Stimulated activated CD8-positive, alpha-beta memory T cell treated with anti-CD3 and anti-CD28 coated beads, Interleukin-7, amount 100 ng/mL, for 1 hour (primary cell): ENCODE measurements at places on chromosomes 5 and 9.

- no peak for DNase-seq
Observed at GRCh38 chr9:130340011-130340410, 74.5 kb downstream of the HMCN2 start.

- no peak for DNase-seq
Observed at GRCh38 chr5:124463851-124464250, 282.6 kb downstream of the ZNF608 start.

DNA sequence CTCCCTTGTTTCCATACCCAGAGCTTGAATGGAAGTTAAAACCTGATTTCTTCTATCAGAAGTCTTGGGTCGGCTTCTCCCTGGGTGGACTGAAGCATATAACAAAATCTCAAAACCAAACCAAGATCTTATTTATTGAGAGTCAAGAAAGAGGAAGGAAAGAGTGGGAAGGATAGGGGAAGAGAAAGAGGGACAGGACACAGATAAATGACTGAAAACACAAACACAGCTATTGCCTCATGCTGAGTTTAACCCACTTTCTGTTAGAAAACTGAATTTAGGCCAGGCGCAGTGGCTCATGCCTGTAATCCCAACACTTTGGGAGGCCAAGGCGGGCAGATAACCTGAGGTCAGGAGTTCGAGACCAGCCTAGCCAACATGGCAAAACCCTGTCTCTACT lies 92.9 kb downstream of the PALM2AKAP2 start:
- DNase-seq = no peak

DNA sequence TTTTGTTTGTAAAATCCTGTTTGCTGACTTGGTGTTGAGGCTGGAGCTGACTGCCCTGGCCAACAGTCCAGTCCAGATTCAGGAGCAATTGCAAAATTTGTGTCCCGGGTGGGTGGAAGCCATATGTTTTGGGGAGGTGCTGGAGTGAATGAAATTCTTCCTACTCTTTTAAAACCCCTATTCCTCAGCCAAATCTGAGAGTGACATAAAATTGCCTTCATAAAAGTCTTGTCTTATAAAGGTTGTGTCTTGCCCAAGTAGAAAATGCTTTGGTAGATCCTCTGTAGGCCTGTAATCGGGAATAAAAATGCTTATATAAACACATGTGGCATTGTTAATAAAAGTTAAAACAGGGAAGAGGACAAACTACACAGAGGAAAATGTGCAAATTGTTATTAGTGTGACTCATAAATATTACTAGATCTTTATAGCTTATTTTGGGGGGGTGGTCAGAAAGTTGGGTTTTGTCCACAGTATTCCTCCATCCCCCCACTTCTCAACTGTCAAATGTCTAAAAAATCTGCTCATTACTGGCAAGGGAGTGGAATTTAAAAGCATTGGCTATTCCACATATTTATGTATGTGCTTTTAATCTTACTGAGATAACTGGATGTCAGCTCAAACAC lies 45.6 kb downstream of the NNT start:
- DNase-seq = no peak

GRCh38 chr5:142000704-142001484 lies 11.9 kb downstream of the GNPDA1 start:
- DNase-seq = no peak

GRCh38 chr5:147887930-147888329 lies 9.4 kb downstream of the SCGB3A2 start:
- no peak for DNase-seq

DNA sequence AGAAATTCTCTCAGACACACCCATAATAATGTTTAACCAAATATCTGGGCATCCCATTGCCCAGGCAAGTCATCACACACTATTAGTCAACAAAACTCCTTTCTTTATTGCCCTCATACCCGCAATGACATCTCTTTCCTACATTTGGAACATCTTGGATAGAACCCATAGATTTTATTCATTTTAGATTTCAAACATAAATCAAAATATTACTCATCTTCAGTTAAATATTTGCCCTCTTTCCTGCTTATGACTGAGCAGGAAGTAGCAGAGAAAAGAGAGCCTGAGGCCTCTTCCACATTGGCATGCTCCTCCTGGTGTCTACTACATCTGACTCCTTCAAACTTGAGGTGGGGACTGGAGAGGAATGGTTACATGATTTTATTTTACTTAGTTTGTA lies 592.0 kb downstream of the CHSY3 start:
- DNase-seq = no peak

GRCh38 chr5:52013523-52013922 lies 630.3 kb downstream of the ISL1 start:
- DNase-seq = no peak

DNA sequence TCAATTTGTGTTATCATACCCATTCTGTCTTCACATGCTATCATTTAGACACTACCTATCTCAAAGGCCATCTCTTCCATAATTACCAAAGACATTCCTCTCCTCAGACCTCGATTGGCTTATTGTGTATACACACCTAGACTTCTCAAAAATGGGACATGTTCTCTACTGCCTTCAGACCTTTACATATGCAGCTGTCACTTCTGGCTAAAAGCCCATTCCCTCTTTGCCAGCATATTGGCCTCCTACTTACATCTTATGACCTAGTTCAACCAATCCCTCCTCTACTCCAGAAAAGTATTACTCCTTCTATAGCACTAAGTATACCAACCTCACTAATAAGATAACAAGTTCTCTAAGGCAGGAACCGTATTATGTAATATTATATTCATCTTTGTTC lies 84.4 kb downstream of the RAPGEF6 start:
- DNase-seq = no peak

DNA sequence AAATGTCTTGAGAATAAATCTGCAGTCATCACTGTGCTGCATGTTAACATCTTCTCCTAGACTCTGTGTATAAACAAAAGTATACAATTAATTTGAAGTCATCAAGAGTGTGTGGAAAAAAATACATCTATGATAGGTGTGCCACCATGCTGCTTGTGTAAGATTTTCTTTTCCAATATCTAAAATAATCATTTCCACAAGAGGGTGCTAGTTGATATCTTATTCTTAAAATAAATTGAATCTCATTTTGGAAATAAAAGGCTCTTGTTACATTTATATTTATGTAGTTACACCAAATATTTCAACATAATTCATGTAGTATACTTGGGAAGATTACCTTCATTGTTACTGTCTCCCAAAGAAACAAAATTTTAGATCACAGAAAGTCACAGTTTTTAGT lies 14.1 kb upstream of the MOCS2 start:
- DNase-seq = no peak

DNA sequence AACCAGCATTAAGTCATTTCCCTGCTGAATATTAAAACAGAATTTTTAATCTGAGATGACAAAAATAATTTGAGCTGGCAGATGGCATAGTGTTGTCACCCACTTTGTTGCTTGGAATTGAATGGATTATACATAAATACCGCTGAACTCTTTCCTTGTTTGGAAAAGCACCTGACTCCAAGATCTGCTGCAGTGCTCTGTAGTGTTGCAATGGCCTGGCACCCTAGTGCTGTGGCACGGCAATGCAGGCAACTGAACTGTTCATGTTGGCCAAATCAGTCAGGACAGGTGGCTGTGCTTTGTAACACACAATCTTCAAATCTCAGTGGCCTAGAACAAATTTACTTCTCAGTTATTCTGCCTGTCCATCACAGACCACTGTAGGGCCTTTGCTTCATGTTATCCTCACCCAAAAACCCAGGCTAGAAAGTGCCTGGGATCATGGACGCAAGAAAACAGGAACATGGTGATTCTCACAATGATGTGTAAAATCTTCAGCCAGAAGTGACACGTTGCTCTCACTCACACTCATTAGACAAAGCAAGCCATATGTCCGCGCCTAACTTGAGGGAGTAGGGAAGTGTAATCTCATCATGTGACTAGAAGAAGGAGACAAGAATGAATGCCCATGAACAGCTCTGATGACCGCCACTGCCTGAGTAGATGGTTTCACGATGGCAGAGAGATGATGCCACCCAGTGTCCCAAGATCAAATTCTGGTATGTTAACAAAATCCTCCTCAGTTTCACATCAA lies 191.9 kb upstream of the PUM3 start:
- DNase-seq = no peak

- DNase-seq = no peak
Observed at GRCh38 chr5:102286476-102286875, 9.6 kb downstream of the SLCO4C1 start.

- no peak for DNase-seq
Observed at GRCh38 chr9:93132287-93132927, 1.6 kb downstream of the NINJ1 start.

DNA sequence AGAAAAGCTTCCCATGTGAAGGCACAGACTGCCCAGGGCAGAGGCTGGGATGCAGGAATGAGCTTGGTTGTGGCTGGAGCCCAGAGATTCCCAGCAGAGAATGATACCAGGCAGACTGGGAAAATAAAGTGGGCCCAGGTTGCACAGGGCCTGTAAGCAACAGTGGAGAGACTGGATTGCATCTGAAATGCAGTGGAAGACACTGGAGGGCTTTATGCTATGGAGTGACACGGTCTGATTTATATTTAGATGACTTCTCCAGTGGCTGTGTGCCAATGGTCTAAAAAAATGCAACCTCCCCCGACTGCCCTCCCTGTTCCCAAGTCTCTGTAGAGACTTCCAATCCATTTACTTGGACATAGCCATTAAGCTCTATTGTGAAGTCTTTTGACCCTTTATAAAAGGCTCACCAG lies 951.1 kb upstream of the DMAC1 start:
- DNase-seq = no peak

DNA sequence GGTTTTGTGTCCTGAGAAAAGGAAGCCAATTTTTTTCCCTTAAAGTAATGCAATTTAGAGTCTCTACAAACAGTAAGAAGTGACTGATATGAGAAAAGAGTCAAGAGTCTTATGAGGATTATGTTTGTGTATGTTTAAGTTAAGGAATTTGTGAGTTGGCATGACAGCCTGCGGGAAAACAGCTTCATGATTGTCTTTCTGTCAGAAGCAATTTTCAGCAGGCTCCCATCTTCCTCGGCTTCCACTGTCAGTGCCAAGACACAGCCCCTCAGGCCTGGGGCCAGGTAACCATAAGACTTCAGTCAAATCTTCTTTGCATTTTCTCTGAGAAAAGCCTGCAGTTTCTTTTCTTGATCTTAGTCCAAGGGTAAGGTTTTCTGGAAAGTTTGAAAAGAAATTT lies 17.0 kb upstream of the SELENOP start:
- no peak for DNase-seq

DNA sequence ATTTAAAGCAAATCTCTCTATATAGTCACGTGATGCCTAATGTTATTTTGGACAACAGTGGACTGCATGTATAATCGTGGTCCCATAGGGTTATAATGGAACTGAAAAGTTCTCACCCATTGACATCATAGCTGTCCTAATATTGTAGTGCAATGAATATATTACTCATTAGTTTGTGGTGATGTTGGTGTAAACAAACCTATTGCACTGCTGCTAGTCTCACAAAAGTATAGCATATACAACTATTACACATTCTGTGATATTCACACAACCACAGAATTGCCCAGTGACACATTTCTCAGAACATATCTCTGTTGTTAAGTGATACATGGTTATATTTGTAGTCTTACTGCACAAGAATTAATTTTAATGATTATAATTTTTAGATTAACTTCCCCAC lies 37.7 kb downstream of the IPO11 start:
- DNase-seq = no peak

- no peak for DNase-seq
Observed at GRCh38 chr5:169763376-169764017, 126.4 kb downstream of the DOCK2 start.

GRCh38 chr9:847505-847904 lies 6.0 kb downstream of the DMRT1 start:
- DNase-seq = no peak

DNA sequence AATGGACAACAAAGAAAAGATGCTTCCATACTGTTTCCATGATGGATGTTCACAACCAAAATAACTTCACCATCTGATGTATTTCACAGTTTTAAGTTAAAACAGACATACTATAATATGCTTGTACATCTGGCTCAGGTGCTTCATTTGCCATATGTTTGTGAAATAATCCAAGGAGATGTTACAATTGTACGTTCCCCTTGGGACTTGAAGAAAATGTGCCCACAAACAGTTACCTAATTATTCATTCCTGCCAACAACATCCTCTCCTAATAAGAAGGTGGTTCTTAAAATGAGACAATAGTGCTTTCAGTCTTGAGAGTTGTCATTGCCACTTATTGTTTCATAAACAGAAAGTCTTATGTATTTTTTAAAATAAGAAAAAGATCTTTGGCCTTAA lies 33.1 kb upstream of the SMARCA2 start:
- DNase-seq = no peak

- DNase-seq = no peak
Observed at GRCh38 chr5:149166128-149166527, 24.8 kb downstream of the ABLIM3 start.

- DNase-seq = no peak
Observed at GRCh38 chr9:137757613-137758029, 120.0 kb upstream of the CACNA1B start.

- no peak for DNase-seq
Observed at GRCh38 chr5:124956471-124957029, 210.1 kb upstream of the ZNF608 start.

DNA sequence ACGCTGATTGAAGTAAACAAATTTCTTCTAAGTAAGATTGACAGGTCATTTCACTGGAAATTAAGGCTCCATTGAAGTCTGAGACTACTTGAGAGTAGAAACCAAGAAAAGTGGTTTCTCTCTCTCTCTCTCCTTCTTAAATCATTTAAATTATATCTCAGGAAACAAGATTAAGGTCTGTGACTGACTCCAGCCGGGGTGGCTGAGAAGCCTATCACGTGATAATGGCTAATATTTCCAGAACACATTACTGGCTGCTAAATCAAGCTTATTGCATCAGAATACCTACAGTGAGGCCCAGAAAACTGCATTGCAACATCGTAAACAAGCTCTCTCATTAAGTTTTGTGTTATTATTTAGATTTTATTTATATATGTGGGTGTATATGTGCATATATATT lies 88.4 kb downstream of the PTCD2 start:
- DNase-seq = no peak

GRCh38 chr5:180156141-180156540 lies 52.9 kb downstream of the RASGEF1C start:
- DNase-seq = no peak

GRCh38 chr5:159610966-159611579 lies 280.8 kb upstream of the IL12B start:
- no peak for DNase-seq

GRCh38 chr5:34496260-34496691 lies 159.9 kb upstream of the RAI14 start:
- no peak for DNase-seq

DNA sequence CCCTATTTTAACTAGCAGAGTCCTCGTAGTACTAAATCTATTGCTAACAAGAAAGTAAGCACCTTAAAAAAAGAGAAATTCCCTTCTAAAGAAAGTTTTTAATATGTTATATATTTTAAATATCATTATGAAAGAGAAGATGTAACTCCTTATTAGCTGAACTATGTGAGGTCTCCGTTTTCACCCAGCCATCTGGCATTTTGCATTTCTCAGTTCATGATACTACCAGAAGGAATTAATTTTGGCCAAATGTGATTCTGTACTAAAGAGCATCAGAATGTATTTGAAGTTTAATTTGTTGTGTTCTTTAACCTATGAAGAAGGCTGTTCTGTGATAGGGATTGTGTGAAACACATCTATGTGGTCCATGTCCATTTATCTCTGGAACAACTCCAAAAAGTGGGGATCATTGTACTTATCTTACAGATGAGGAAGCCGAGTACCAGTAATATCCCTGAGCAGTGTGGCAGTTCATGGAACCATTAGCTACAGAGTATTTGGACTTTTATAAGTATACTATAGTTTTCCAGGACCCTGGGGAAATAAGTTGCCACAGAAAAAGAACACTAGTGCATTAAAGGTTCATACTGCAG lies 29.8 kb downstream of the TNFAIP8 start:
- no peak for DNase-seq

GRCh38 chr5:82594097-82594496 lies 315.9 kb upstream of the RPS23 start:
- DNase-seq = no peak
